ENCODE measurements at places on chromosomes 6 and 20.

GRCh38 chr20:64239449-64240242 is 15.9 kb upstream of the PCMTD2 start:
- no peak for DNase-seq

- DNase-seq: no peak
Measured at GRCh38 chr6:21200134-21200870, 393.2 kb upstream of the SOX4 start.

- DNase-seq: no peak
Measured at GRCh38 chr6:134674562-134674961, 275.3 kb downstream of the ALDH8A1 start.

DNA sequence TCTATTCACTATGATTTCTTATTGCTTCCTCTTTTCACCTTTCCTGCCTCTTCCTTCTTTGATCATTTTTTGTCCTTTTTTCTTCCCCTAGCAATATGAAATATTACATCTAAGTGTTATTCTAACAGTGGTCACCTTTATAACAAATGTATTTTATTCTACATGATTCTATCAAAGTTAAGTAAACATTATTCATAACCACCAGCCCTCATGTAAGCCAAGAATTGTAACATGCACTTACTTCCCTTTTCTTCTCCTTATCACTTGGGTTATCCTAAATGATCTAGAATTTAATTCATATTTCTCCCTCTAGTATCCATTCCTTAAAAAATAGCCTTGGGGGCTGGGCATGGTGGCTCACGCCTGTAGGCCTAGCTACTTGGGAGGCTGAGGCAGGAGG is 88.3 kb upstream of the SLC22A23 start:
- DNase-seq: no peak

DNA sequence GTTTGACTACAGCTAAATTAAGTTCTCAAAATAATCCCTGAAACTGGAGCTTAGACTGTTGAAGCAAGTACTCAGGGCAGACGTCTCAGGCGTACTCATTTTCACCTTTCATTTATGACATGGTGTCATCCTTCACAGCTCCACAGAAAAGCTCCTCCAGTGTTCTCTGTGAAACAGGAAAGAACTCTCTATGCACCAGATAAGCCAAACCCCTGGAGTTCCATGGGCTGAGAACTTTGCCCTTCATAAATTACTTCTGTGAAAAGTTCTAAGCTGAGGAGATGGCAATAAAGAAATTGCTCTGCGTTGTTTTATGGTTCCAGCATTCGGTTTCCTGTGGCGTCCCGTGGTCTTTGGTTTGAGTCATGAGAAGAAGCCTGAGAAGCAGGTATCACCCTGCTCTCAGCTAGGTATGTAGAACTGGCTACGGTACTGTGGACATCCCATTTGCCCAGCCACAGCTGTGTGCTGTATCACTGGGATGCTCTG is 20.2 kb upstream of the RREB1 start:
- peak; percentile 11 for DNase-seq

DNA sequence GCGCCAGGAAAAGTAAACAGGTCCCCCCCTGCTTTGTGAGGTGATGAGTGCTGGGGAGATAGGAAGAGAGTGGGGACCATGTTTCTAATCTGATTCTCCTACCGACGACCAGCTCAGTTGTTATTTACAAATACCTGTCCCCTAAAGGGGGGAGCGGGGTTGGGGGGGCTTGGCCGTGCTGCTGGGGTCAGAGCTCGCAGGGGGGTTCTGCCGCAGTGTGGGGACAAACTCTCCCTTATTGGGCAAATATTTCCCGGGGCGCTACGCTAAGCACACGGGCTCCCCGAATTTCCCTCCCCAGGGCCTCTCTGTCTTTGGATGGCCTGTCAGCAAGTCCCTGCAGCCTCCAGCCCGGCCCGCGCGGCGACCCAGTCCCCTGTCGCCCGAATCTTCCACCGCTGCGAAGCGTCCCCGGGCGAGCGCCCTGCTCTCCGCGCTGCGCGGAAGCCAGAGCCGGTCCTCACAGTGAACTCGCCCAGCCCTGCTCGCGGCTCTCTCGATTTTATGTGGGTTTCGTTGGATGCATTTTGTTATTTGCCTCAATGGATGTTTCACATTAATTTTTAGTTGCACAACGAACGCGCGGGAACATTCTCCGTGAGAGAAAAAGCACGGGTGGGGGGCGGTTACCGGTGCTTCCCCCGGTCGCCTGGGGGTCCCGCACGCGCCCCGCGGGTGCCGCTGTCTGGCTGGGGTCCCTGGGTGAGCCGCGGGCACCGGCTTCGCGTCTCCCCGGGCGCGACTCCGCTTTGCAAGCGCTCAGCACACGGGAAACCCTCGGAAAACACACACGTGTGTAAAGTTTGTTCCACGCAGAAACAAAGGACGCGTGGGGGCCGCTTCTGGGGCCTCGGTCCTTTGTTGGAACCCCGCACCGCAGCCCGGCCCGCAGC is 1.5 kb upstream of the STX16 start:
- DNase-seq: peak; percentile 53

DNA sequence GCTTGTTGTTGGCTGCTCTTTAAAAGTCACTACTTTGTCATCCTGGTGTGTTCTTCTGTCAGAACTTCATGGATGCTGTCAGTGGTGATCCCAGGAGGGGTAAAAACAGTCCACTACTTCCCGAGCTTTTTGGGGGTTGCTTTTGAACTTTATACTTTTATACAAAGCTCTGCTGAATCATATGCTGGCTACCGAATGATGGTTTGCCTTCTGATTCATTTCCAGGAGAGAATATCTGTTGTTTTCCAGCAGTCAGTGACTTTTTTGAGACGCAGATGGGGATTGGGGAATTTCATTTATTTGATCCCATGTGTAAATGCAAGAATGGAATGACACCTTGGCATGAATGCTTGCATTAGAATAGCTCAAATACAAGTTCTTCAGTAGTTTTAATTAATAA is 32.7 kb upstream of the COL10A1 start:
- no peak for DNase-seq

DNA sequence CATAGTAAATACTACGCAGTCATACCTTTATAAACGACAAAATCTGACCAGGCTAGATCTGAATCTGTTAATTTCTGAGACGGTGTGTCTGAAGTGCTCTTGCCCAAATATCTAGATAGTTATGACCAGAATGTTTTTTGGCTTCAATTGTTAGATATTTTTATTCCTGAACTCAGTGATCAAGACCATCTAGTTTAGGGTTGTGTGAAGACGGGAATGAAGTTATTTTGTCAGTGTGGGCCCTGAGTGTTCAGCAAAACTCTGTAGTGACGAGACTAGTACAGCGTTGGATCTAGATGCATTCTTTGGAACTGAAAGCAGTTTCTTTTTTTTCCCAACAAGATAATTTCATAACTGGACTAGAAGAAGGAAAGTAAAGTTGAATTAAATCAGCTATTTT is 3.1 kb downstream of the STXBP5 start:
- no peak for DNase-seq

DNA sequence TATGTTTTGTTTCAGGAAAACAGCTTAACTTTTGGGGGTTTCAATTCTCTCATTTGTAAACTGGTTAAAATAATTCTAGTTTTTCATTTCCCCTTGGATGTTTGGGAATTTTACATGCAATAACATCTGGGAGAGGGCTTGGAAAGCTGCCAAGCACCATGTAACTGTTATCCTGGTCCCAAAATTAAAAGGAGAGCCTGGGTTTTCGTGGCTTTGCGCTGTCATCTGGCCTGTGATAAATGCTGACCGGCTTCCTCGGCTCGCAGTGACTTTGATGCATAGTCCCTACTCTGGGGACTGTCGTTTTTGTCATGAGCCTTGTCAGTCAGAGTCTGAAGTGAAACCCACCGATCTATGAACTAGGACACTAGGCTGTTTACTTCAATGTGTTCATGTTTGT is 12.2 kb downstream of the SLC35F1 start:
- DNase-seq: no peak

DNA sequence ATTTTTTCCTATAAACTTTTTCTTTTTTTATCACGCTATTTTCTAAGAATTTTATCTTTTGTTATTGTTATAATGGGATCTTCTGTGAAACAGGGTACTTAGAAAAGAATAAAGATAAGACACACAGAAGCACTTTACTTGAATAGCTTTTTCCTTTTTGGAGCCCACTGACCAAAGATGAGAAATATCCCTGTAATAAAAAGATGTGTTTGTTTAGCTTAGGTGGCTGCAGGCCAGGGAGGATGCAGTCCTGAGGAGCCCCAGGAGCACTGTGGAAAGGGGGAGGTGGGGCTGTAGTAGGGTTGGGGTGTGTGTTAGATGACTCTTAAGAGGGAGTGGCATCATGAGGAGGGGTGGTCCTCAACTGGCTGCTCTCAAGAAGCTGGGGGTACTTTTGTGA is 128.6 kb downstream of the ARID1B start:
- no peak for DNase-seq

Data from CD4-positive, CD25-positive, alpha-beta regulatory T cell (primary cell).